T-helper 17 cell (primary cell): ENCODE measurements at places on chromosomes 2 and 18.

- DNase-seq, result no peak
Observed at GRCh38 chr2:172970660-172971059, 105.0 kb upstream of the MAP3K20 start.

GRCh38 chr2:7672027-7672684 lies 754.9 kb downstream of the RNF144A start:
- no peak for DNase-seq

DNA sequence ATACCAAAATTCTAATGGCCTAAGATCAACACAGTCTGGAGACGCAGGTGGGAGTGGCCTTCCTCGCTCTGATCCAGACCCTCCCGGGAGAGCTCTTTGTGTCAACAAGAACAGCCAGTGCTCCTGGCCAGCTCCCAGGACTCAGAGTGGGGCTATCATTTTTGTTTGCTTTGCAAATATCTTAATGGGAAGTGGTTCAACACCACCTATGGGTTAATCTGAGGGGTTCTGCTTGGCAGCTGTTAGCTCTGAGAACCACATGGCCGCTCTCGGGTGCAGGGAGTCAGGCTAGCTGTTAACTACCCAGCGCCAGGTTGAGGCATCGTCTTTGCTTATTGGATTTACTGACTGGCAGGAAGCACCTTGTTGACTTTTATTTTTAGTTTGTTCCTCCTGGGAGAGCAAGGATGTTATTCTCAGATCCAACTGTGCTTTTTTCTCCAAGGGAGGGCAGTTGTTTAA lies 184.8 kb upstream of the SP5 start:
- no peak for DNase-seq

- no peak for DNase-seq
Observed at GRCh38 chr2:66874411-66874810, 439.5 kb downstream of the MEIS1 start.

GRCh38 chr18:37588289-37588688 lies 22.7 kb upstream of the CELF4 start:
- no peak for DNase-seq

- DNase-seq, result no peak
Observed at GRCh38 chr2:20052229-20052851, 912 bp upstream of the LAPTM4A start.

DNA sequence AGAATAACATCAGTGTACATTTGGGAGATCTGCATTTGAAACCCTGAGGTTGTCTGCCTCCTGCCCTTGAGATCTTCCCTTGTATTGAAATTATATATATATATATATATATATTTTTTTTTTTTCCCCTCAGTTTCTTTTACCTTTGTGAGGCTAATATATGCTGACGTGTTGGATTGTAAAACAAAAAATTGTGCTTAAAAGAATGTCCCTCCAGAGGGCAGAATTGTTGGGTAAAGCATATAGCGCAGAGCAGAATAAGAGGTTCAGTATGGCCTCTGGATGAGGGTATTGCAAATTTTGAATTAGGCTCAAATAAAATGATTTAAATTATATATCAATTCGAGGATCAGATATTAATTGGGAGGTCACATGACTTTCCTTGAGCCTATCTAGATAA lies 12.4 kb downstream of the NABP1 start:
- DNase-seq, result no peak

GRCh38 chr2:127479219-127479825 lies 47.0 kb downstream of the IWS1 start:
- DNase-seq, result no peak

DNA sequence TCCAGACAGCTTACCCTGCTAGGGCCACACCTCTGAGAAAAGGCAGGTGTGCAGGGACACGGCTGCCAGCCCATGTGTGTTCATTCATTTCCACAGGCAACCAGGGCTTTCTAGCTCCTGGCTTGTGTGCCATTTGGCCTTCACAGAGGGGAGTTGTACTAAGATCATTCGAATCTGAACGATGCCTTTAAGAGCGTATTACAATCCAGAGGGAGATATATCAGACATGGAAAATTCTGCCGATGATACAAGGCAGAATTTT lies 64.2 kb upstream of the OTOF start:
- no peak for DNase-seq

DNA sequence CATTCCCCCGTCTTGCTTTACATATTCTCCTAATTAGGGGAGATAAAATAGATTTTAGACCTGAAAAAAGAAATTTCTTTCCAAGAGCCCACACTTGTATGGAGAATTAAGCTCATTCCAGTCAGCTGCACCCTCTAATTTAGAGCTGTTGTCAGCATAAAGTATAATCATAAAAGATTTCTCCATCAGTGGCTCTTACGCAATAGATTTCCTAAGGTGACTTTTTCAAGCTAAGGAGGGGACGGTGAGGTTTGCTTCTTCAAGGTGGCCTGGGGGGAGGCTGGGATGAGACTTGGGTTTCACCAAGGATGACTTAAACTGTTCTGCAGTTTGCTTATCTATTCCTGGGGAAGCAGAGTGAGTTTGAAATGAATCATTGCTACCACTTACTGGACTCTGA lies 426.2 kb downstream of the NBAS start:
- DNase-seq, result no peak

GRCh38 chr2:88248280-88248828 lies 78.2 kb downstream of the THNSL2 start:
- no peak for DNase-seq

- DNase-seq, result no peak
Observed at GRCh38 chr2:28809927-28810326, 707 bp upstream of the SPDYA start.

DNA sequence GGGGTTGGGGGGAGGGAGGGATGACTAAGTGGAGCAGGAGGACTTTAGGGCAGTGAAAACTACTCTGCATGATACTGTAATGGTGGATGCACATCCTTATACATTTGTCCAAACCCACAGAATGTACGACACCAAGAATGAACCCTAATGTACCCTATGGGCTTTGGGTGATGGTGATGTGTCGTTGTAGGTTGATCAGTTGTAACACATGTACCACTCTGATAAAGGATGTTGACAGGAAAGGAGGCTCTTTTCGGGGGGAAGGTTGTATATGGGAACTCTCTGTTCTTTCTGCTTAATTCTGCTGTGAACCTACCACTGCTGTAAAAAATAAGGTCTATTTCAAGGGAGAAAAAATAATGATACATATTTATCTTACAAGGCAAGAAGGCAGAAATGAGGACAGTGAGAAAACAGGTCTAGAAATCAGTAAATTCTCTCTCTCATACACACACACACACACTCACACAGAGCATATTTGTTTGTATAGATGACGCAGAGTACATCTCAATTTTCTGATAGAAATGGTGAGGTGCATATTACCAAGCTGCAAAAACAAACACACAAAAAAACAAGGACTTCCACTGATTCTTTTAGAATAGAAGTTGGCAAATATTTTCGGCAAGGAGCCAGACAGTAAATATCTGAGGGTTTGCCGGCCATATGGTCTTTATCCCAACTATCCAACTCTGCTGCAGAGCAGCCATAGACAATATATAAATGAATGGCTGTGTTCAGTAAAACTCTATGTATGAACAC lies 20.2 kb downstream of the FAM124B start:
- DNase-seq, result no peak

- DNase-seq, result peak; percentile 78
Observed at GRCh38 chr18:79528846-79529245, 133.1 kb downstream of the NFATC1 start.

DNA sequence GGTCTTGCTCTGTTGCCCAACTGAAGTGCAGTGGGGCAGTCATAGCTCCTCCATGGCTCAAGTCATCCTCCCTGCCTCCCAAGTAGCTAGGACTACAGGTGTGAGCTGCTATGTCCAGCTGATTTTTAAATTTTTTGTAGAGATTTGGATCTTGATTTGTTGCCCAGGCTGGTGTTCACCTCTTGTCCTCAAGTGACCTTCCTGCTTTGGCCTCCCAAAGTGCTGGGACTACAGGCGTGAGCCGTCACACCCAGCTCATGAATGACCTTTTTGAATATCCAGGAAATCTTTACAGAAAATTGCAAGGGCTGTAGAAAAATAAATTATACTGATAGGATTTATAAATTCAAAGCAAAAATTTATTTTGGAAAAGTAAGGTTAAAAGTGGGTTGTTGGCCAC lies 17.4 kb downstream of the ACTR3 start:
- DNase-seq, result no peak

GRCh38 chr18:55236150-55236931 lies 277.1 kb upstream of the CCDC68 start:
- no peak for DNase-seq

DNA sequence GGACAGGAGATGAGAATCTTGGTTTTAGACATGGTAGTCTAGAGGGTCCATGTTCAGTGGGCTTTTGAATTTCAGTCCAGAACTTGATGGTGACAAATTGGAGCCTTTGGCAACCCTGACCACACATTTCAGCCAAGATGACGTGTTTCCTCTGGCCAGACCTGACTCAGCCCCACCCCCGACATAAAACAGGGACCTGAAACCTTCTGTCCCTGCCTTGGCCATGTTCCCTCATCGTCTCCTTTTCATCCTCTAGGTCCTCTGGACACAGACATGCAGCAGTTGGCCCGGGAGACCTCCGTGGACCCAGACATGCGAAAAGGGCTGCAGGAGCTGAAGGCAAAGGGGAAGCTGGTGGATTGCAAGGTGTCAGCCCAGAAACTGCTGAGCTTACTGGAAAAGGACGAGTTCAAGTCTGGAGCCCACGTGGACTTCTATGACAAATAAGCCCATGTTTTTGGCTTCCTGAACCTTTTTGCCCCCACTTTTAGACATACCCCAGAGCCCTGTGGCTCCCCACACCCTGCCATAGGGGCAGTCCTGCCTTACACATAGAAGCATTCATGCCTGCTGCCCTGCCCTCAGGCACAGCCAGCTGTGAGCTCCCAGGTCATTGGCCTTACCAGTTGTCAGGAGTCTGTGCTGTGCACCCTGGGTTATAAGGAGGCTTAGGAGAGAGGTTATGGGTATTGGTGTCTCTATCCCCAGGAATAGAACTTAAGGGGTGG lies 4.0 kb downstream of the SPR start:
- DNase-seq, result no peak
